ENCODE measurements at places on chromosomes 12 and 14.

DNA sequence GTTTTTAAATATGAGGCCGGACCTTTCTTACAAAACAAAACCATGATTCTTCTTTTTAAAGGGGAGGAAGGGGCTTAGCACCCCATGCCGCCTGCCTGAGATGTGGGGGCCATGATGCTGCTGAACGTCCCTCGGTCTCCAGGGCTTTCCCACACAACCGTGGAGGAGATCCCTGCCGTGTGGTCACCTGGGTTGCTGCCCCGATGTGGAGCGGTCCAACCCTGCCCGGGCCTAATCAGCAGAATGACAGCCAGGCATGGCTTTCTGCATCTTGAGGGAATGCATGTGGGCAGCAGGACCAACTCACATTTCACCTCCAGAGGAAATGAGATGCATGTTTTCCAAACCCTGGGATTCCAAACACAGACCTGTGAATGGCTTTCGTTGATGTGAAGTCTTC is 48.9 kb upstream of the C14orf180 start:
- no peak for DNase-seq

GRCh38 chr12:737122-737739 is 15.1 kb upstream of the WNK1 start:
- no peak for DNase-seq

GRCh38 chr14:92352158-92352985 is 29.4 kb downstream of the SLC24A4 start:
- DNase-seq, result no peak

DNA sequence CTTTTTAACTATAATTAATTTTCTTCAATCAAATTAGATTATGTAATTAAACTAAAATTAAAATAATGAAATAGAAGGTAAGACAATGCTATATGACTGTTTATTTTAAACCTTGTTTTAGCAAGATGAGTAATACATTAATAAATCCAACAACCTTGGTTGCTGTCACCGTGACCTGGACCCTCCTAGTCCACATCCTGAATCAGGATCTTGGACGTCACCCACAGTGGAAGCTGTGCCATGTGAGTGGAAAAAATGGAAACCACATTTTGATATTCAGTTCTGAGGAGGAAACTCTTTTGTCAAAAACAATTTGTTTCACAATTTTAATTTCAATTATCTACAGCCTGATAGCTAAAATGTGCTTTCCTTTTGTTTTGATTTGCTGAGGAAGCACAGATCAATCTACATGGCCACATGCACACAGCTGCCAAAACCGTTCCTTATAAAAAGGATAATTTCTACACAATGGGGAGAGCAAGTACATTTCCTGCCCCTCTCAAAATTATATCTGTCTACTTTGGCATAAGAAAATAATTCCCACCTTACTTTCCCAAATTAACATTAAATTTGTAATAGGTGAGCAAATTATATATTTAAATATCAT is 255.5 kb downstream of the RASSF9 start:
- no peak for DNase-seq

GRCh38 chr14:72892879-72893635 is 844 bp downstream of the DPF3 start:
- no peak for DNase-seq

- DNase-seq, result no peak
These were observed 124.6 kb downstream of the KTN1 start for GRCh38 chr14:55704654-55705053.
